ENCODE measurements at places on chromosomes 2 and 18.

- DNase-seq: no peak
Observed at GRCh38 chr2:241268716-241269445, 46.6 kb downstream of the HDLBP start.

GRCh38 chr2:53312721-53313120, 454.9 kb upstream of the CHAC2 start:
- DNase-seq: no peak

GRCh38 chr2:174577967-174578589, 19.5 kb downstream of the WIPF1 start:
- no peak for DNase-seq

DNA sequence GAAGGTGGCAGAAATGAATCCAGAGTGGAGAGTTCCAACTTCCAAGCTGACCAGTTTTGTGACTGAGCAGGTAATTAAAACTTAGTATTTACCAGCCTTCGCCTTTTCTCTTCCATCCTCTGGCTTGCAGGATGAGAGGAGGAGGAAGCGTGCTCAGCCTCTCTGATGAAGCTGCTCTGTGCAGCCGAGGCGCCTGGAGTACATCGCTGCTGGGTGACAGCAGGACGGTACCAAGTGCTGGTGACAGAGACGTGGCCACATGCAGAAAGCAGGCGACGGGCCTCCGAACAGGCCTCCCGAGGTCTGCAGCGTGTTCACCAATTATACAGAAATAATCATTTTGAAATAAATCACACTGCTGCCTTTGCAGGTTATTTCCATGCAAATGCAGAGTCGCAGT, 95.0 kb downstream of the MBP start:
- no peak for DNase-seq

DNA sequence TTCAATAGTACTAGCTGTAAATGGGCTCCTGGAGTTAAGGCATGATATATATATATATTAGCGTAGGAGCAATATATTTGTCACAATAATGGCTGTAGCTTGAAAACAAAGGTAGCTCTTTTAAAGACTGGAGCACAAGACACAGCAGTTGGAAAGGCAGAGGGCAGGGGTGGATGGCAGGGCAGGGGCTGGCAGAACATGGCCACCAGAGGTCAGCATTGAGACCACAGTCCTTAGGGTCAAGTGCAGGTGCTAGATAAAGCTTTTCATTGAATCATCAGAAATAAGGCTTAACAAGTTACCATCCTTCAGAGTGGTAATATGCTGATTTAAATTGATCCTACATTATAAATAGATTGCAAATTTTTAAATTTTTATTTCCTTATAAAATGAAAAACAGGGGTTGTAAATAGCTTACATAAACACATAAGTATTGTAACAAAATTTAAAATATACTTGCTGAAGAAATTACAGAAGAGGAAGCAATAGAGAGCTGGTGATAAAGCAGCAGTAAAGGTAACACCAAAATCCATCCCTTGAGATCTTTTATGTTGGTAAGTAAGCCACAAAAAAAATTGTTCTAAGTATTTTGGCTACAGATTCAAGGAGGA, 161.2 kb upstream of the PIEZO2 start:
- no peak for DNase-seq

DNA sequence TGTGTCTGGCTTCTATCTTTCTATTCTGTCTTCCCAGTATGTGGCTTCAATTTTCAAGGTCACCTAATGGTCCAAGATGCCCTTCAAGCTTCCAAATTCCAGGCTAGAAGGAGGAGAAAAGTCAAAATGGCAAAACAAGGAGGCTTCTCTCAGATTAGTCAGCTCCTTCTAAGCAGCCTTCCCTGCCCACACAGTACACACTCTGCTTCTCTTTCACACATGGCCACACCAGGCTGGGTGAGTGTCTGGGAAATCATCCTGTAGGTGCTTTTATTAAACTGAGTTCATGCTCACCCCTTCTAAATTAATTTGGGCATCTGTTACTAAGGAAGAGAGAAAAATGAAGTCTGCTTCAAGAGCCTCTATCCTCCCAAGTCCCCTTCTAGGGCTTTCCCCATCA, 277.2 kb upstream of the MGAT5 start:
- no peak for DNase-seq

DNA sequence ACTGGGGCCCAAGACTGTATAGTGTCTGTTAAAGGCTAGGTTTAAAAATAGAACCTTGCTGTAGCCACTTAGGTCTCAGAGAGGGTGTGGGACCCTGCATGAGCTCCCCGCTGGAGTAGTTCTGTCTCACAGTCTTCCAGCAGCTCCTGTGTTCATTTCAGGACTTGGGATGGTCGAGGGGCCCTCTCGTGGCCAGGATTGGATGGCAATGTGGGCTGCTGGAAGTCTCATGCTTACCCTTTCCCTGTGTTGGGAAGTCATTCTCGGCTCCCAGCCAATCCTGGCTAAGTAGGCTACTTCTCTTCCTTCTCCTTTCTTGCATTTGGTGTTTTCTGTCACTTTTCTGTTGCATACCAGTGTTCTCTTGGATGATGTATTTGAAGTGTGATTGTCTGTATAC, 284.0 kb upstream of the GCFC2 start:
- DNase-seq: no peak

DNA sequence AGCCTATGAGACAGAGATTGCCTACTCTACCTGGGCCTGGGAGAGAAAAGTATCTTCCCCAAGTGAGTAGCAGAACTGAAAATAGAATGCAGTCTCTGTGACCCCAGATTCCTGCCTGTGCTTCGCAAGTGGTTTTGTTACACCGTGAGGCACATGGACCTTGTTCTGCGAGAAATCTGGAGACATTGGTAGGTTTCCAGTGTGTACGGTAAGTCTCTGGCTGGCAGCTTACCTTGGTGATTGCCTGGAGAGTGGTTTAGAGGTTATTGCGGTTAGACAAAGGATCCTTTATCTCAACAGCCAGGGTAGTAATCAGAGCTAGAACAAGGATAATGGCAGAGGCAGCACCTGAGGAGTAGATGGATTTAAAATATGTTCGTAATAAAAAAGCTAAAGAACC, 606.0 kb upstream of the GCFC2 start:
- no peak for DNase-seq

DNA sequence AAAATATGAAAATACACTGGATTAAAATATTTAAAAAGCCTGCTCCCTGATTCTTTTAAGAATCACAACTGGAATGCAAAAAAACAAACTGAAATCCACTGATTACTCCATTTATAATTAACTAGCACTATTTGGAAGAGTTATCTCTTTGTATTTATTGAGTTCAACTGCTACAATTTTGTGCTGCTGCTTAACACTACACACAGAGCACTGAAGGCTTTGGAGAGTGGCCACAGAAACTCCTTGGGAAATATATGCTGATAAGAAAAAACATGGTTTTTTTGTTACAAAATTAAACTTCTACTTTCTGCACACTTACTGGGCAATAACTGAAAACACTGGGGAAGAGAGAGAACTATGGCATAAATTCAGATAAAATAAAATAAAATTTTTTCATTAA, 19.8 kb upstream of the BZW1 start:
- DNase-seq: no peak

DNA sequence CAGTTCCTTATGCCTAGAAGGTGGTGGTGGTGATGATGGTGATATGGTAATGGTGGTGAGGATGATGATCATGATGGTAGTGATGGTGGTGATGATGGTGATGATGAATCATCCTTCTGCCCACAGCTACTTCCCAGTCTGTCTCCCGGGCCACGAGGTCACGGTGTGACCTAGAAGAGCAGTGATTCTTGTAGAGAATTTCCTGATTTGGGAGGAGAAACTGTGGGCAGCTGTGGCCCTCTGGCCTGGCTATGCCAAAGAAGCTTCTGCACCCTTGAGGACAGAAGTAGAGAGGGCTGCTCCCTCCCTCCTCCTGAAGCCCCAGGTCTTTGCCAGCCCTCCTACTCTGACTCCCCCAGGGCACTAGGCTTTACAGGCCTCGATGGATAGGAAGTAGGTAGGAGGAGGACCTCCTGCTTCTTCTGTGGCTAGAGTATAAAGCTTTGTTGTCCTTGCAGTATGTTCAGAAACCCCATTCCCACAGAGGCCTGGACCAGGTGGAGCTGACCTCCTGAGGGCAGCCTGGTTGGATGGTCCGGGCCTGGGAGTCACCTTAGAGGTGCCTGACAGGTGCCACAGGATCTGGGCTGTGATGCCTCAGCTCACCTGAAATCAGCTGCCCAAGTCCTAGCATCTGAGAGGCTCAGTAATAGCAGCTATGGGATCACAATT, 57.9 kb upstream of the EPAS1 start:
- DNase-seq: no peak

- DNase-seq: no peak
Observed at GRCh38 chr2:10109311-10109710, 13.2 kb upstream of the RRM2 start.

DNA sequence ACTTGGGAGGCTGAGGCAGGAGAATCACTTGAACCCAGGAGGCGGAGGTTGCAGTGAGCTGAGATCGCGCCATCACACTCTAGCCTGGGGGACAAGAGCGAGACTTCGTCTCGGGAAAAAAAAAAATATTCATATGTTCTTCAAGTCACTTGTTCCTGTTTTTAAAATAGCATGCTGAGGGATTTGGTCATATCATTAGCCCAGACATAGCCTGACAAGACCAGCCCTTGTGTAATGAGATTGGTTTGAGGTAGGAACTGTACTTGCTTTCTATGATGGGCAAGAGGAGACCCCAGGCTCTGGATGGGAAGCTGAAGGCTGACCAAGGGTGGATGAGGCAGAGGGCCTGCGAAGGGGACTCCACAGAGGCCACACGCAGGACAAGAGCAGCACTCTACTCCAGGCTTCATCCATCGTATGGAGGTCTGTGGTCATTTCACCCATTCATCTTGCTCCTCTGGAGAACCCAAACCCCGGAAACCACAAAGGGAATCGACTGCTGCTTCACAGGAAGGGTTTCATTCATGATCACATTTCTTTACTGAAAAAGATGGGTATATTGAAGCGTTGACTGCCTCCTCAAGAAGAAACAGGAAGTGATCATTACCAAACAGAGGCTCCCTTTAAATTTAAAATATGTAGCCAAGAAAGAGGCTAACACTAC, 87.1 kb upstream of the ZNF397 start:
- no peak for DNase-seq

GRCh38 chr2:239714116-239714515, 311.0 kb downstream of the NDUFA10 start:
- DNase-seq: no peak

DNA sequence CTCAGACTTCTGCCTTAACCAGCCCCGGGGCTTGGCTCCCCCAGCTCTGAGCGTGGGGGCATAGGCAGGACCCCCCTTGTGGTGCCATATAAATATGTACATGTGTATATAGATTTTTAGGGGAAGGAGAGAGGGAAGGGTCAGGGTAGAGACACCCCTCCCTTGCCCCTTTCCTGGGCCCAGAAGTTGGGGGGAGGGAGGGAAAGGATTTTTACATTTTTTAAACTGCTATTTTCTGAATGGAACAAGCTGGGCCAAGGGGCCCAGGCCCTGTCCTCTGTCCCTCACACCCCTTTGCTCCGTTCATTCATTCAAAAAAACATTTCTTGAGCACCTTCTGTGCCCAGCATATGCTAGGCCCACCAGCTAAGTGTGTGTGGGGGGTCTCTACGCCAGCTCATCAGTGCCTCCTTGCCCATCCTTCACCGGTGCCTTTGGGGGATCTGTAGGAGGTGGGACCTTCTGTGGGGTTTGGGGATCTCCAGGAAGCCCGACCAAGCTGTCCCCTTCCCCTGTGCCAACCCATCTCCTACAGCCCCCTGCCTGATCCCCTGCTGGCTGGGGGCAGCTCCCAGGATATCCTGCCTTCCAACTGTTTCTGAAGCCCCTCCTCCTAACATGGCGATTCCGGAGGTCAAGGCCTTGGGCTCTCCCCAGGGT, 5.5 kb downstream of the CTDSP1 start:
- no peak for DNase-seq

GRCh38 chr2:239253264-239253663, 147.6 kb downstream of the HDAC4 start:
- no peak for DNase-seq

DNA sequence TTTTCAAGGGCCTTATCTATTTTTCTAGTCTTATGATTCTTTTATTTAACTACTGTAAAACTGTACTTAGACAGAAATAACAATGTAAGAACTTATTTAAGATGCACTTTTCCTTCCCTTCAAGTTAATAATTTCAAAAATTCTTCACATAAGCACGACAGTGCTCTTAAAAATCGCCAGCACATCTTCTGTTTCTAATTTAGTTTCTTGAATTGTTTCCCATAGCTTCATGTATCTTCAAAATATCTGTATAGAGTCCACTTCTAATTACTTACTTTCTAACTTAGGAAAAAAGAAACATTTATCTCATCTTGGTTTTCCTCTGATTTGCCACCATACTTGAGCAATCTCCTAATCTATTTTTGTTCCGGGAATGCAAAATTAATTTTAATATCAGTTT, 196.1 kb downstream of the BABAM2 start:
- no peak for DNase-seq

DNA sequence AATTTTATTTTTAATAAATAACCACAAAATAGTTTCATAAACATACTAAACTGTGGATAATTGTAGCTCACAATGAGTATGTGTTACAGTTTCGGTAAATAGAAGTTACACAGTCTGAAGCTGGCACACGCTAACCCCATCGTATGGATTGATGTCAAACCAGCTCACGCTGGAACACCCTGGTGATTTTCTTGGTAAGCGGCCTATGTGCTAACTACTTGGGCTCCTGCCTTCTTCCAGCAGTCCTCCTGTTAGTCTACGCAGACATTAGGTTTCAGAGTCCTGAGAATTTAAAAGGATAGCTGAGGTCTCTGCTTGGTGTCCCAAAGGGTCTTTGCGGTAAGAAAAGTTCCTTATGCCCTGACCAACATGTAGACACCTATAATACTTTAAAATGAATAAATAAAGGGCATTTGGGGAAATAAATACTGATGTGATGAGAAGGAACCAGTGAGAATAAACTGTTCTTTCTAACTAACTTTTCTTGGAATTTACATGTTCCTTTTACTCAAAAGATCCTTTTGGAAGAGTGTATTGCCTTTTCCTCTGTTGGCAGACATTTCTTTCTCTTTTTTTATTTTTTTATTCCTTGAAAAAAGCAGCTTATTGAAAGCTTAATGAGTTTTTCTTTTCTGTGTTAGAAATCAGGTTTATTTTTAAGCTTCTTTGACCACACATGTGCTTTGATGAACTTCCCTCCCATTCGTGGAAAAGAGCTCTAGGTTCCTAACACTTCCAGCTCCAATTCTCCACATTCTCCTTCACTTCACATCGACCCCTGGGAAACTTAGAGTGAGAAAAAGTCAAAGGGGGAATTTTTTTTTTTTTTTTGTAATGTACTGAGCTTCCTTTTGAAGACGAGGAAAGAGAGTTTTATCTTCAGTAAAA, 322.2 kb downstream of the IRS1 start:
- no peak for DNase-seq

GRCh38 chr2:7375901-7376300, 458.7 kb downstream of the RNF144A start:
- DNase-seq: peak; percentile 21

GRCh38 chr2:102291319-102292075, 19.9 kb upstream of the IL1RL1 start:
- no peak for DNase-seq

DNA sequence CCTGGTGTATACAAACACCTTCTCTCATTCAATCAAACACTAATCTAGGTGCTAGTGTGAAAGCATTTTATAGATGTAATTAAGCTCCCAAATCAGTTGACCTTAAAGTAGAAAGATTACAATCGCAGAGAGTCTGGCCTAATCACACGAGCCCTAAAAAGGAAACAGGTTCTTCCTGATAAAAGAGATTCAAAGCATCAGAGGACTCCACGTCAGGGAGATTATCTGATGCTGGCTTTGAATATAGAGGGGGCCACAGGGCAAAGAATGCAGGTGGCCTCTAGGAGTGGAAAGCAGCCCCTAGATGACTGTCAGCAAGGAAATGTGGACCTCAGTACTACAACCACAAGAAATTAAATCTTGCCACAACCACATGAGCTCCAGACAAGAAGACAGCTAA, 28.2 kb upstream of the ZC3H15 start:
- DNase-seq: no peak
